AG08395 (cell line): ENCODE measurements at places on chromosomes 1 and 21.

DNA sequence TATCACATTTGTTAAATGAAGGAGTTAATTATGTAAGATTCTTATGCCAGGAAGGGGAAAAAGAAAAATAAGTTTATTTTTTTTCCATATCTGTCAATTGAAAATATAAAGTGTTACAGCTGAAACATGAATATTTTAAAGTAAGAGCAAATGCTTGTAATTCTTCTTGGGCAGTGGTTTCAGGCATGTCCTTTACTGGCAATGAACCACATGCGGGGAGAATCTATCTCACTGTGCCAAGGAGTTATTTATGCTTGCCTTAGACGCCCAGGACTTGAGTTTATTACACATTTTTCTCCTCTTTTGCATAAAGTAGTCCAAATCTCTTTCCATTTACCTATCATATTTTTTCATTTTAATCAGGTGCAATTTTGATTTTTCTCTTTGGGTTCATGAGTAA lies 207.8 kb upstream of the NRIP1 start:
- DNase-seq, result no peak

DNA sequence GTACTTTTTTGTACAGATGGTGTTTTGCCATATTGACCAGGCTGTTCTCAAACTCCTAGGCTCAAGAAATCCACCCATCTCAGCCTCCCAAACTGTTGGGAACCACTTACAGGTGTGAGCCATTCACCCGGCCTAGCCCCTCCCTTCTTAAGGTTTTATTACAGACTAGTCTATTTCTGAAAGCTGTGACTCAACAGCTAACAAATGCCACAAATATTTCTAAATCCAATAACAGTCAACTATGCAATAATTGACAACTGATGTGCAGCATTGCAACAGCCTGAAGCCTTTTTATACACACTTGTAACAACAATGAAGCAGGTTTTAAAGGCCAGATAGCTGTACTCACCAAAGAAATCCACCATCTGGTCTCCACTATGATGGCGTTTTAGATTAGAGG lies 51.4 kb downstream of the GRIK1 start:
- DNase-seq, result no peak

DNA sequence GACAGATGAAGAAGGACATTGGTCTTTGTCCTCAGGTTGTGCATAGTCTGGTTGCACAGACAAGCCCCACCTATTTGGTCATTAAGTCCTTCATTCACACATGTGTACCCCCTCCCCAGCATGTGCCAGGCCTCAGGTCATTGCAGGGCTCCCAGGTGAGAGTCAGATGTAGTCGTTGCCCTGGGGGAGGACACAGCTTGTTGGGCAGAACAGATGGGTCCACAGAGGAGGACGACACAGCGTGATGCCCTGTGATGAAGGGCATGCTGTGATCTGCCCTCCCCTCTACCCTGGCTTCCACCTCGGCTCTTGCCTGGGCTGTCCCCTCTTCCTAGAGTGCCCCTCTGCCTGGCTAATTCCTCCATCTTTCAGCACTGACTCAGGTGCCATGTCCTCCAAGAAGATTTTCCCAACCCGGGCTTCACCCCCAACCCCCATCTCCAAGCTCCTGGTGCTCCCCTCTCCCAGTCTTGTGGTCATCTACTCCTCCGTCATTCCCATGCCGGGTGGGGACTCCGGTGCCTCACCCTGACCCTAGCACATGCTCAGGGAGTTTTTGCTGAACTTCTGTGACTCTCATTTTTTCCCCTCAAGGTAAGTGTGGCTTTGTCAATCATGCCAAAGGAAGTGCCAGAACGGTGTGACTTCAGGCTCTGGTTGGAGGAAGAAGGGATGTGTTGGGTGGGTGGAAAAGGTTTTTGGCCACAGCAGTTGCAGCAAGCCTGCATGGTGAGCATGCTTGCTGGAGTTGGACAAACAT lies 220.5 kb downstream of the FOXD2 start:
- DNase-seq, result no peak

- peak; percentile 10 for DNase-seq
Measured at GRCh38 chr21:33643658-33644311, 1.5 kb downstream of the ITSN1 start.

DNA sequence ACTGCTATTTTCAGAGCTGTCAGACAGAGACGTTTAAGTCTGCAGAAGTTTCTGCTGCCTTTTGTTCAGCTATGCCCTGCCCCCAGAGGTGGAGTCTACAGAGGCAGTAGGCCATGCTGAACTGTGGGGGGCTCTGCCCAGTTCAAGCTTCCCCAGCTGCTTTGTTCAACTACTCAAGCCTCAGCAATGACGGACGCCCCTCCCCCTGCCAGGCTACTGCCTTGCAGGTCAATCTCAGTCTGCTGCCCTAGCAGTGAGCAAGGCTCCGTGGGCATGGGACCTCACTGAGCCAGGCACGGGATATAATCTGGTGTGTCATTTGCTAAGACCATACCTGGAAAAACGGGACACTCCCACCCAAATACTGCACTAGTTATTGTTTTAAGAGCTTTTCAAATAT lies 219.7 kb downstream of the BRINP3 start:
- no peak for DNase-seq

DNA sequence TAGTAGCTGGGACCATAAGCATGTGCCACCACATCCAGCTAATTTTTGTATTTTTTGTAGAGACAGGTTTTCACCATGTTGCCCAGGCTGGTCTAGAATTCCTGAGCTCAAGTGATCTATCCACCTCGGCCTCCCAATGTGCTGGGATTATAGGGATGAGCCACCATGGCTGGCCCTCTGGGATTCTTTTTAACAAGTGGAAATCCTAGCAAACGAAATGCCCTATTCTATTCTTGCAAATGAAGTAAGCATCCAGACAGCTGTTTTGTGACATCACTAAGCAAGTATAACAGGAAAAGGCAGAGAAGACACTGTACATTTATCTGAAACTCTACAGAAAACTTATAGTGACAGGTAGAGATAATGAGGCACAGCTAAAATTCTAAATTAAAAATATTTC lies 86.4 kb downstream of the DDAH1 start:
- DNase-seq, result no peak

DNA sequence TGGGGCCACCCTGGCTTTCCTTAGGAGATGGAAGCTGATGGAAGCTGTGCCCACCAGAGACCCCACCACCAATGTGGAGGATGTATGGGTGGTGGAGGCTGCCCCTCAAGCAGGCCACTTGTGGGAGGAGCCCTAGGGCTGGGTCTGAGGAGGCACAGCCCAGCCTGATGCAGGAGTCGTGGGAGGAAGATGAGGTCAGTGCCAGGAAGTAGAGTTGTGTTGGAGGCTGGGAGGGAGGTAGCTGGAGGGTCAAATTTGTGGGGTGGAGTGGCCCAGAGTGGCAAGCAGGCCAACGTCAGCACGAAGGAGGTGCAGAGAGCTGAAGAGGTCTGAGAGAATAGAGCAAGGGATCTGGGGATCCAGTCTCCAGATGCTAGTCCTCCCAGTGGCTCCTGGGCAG lies 119.0 kb upstream of the USP24 start:
- DNase-seq, result no peak

DNA sequence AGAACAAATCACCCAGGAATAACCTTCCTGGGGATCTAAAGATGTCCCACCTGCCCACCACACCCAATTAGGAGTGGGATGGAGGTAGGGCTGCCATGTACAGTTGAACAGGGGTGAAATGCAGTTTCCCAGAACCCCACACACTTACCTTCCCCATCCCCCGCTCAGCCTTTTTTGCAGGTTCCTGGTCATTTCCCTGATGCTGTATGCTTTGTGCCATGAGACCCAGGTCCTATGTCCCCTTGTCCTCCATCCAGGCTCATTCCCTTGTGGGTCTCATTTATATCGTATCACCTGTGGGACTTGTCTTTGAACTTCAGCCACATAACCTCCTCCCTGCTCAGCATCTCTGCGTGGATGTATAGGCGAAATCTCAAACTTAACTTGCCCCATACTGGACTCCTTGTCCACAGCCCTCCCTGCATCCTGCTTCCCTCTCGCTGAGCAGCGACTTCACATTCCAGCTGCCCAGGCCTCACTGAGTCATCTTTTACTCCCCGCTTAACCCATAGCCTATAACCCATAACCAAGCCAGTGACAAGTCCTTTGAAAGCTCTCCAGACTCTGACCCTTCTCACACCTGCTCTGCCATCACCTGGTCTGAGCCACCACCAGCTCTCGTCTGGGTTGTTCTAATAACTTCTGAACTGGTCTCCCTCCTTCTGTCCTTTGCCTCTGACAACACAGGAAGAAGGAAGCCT lies 4.7 kb downstream of the LDLRAD2 start:
- peak; percentile 52 for DNase-seq

DNA sequence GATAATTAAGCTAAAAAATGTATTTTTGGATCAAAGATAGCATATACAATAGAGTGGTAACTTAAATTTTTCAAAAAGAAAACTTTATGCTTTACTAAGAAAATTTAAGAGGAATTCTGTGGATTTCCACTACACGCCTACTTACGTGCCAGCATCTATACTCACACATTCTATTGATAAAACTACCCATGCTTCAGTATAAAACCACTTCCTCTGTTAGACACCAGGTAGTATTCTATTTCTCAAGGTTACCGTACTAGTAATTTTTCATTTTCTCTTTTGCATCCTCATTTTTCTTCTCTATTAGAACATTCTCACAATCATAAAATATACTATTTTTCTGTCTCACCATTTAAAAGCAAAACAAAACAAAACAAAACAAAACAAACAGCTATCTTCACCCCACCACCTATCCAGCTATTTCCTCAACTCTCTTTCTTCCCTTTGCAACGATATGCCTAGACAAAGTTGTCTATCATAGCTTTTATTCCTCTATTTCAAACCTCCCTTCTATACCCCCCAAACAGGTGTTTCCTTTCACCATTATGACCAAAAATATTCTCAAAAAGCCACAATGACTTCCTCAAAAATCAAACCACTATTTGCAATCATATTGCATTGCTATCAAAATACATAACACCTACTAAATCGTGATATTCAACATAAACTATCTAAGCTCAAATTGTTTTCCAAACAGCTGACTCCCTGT lies 1652.0 kb downstream of the MRPL39 start:
- DNase-seq, result no peak

- no peak for DNase-seq
Measured at GRCh38 chr21:20698585-20698984, 299.6 kb upstream of the NCAM2 start.

GRCh38 chr1:198352975-198353695 lies 187.3 kb downstream of the ATP6V1G3 start:
- DNase-seq, result no peak

DNA sequence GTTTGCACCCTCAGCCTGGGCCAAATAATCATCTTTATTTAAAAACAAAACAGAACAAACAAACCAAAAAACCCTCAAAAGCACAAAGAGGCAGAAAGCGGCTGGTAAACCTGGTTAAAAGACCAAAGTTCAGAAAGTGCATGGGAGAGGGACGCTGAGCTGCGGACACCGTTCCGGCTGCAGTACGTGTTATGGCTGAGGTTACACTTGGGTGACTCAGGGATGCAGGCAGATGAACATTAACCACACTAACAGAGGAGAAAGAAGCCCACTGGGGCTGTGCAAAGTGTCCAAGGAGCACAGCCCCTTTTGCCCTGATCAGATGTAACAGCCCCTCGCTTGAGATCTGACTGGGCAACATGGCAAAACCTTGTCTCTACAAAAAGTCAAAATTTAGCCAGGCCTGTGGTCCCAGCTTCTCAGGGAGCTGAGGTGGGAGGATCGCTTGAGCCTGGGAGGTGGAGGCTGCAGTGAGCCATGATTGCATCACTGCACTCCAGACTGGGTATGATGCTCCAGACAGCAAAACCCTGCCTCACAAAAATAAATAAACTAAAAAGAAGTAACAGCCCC lies 28.3 kb downstream of the GPR157 start:
- no peak for DNase-seq

DNA sequence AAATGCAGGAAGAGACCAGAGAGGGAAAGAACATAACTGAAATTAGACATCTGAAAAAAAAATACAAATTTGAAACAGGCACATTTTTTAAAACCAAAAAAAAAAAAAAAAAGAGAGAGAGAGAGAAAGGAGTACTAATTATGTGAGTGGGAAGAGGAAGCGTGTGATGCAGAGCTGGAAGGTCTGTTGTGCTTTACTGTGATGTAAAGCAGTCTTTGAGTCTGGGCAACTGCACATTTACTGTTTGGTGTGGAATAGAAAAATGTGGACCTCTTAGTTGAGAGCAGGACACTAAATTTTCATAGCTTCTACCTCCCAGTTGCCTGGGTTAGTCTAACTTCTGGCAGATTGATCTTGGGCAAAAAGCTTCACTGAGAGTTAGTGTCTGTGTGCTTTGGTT lies 16.5 kb downstream of the LHX9 start:
- DNase-seq, result no peak

- DNase-seq, result no peak
Measured at GRCh38 chr1:238621405-238621804, 730.7 kb upstream of the ZP4 start.

GRCh38 chr1:1232208-1232795 lies at the start of gene B3GALT6:
B3GALT6 (plus strand) TSS chr1:1232237; CDS start chr1:1232279, 42 bp downstream.
- no peak for DNase-seq

DNA sequence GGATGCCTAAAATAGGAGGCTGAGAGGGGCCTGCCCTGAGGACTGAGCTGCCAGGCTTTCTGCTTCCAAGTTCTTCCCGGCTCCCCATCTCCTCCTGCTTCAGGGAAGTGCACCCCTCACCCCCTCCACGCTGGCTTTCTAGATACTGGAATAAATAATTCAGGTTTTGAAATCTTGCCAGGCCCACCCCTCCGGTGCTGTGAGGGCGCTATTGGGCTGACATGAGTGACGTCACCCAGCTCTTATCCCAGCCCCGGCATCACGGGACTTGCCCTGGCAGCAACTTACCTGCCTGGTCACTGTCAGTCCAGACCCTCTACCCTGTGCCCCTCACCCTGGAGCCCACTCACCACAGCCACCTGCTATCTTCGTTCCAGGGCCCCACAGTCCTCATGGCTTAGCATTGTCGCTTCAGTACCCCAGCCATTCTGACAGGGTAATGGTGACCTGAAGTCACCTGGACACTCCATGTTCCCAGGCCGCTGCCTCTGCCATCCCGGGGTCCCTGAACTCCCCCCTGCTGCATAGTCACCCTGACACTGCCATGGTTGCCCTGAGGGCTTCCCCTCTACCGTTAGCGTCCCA lies 819 bp upstream of the GPR3 start:
- DNase-seq, result peak; percentile 51

DNA sequence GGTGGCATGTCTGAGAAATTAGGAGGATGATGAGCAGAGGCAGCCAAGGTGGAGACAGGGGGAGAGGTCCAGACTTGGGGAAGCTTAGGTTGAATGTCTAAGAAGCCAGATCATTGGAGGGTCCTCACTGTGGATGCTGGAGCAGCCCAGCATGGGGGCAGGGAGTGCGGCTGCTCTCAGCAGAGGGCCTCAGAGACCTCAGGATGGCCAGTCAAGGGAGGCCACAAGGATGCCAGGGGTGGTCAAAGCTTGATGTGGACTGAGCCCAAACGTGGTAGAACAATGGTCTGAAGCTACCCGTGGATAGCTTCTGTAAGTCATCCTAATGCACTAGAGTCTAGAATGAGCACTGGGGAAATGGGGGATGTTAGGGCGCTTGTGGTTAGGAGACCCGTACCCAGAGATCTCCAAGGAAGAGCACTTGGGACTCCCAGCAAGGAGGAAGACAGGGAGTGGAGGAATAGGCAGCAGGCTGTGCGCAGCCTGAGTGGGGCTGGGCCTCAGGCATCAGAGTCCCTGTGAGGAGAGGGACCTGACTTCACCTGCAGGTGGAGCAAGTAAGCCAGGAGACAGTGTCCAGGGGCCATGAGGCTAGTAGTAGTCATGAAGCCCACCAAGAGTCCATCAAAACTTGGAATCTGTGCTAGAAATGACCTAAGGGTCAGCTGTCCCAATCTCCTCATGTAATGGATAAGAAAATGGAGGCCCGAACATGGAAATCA lies 4.3 kb upstream of the S100A9 start:
- peak; percentile 30 for DNase-seq
